ENCODE measurements at places on chromosomes 2 and 18.

DNA sequence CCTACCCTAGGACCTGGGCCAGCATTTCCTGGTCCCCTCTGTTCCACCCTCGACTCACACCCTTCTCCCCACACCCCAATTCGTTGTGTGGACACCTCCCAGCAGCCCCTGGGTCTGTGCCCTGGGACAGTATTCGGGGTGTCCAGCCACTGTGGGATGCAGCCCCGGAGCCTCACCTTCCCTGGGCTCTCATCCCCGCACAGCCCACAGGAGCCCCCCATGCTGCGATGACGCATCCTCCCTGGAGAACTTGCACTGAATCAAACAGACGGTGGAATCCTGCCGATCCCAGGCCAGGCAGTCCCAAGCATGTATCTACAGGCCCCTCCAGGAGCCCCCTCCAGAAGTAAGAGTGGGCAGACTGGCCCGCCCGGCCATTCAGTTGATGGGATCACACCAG is 9.7 kb downstream of the ITM2C start:
- DNase-seq, result peak; percentile 42

DNA sequence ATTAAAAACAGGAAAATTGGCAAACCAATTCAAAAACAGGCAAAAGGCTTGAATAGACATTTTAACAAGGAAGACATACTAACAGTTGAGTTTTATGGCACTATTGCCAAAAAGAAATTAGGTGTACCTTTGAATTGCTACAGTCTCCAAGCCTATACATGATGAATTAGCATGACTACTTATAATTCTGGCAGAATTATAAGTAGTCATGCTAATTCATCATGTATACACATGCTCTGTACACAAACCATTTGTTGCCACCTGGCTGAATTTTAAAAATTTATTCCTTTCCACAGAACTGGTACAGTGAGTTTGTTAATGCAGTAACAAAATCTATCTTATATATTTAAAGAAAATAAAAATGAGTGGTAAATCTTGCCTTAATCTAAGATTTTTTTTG is 1332.0 kb upstream of the CRIM1 start:
- no peak for DNase-seq

DNA sequence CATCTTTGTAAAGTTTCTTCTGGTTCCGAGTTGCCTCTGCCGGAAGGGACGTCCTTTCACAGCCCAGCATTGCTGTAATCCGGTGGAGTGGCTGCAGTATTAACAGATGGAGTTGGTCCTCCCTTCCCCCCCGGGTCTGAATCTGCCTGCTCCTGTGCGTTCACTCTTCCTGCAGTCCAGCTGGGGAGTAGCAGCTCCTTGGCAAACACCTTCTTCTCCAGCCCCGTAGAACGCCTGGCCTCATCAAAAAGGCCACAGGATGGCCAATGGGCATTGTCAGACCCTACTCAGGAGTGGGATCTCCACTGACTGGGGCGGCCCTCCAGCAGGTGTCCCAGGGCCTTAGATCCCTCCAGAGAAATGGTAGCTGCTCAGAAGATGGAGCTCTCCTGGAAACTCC is 234.0 kb downstream of the FAM210A start:
- no peak for DNase-seq

GRCh38 chr2:96470109-96470508 is 35.0 kb downstream of the NEURL3 start:
- no peak for DNase-seq

- DNase-seq, result no peak
Observed at GRCh38 chr18:42039396-42039795, 84.4 kb downstream of the PIK3C3 start.

GRCh38 chr2:190205657-190206056 is 114.0 kb downstream of the HIBCH start:
- DNase-seq, result no peak

DNA sequence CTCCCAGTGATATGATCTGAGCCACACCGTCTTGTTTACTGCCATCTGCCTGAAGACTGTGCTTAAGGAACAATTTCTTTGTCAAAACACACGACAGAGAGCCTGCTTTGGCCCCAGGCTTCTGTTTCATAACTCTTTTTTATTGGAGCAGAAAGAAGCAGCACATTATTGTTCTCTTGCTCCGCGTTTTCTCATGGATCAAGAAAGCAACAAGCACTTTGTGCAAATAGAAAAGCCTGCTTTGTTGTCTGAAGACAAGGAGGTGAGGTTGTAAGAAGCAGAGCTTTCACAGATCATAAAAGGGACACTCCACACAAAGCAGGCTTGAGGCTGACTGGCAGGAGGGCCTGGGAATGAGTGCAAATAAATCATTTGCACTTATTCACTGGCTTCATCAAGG is 118.3 kb upstream of the FAM136A start:
- DNase-seq, result no peak

GRCh38 chr2:42050010-42050702 is 2.3 kb downstream of the PKDCC start:
- peak; percentile 52 for DNase-seq

GRCh38 chr18:79030680-79031079 is 38.5 kb upstream of the ATP9B start:
- DNase-seq, result no peak

- no peak for DNase-seq
Observed at GRCh38 chr18:35072616-35073015, 31.4 kb downstream of the MAPRE2 start.

GRCh38 chr18:77086656-77087392 is 45.8 kb downstream of the MBP start:
- peak; percentile 71 for DNase-seq

DNA sequence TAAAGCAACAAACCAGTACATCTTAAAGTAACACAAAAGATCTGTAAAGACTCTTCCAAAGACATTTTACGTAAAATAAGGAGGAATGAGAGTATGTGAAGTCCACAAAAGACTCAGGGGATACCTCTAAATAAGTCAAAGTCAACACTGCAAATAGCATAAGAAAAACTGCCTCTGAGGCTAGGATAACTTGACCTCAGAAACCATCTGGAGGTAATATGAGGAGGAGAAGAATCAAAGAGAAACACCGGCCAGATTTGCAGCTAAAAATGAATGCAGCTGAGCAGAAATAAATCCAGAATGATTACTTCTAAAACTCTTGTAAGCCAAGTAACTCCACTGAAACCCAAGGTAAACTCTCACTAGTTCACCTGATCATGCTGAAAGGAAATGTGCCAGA is 52.2 kb upstream of the ERMN start:
- DNase-seq, result no peak

DNA sequence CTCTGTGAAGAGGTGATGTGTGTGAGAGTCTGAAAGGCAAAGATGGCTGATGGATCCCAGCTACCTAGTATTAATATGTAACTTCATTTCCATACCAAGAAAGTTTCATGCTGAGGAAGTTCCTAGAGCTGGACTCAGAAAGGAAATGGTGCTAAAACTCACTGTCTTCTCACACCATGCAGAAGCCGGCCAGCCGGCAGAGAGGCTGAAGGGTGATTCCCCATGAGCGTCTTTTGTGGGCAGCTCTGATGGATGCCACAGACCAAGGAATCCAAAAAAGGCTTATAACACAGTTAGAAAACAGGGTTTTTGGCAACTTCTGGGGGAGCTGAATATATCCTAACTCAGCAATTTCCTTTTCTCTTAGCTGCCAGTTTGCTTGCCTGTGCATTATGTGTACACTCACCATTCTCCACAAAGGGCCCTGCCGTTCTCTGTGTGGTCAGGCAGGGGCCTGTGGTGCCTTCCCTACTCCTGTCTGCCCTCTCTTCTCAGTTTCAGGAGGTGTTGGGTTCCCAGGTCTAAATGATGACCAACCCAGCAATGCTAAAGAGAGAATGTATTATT is 289.4 kb downstream of the MTX2 start:
- DNase-seq, result no peak

GRCh38 chr2:8581601-8582041 is 100.2 kb upstream of the ID2 start:
- DNase-seq, result no peak

- no peak for DNase-seq
Observed at GRCh38 chr2:222450021-222450420, 25.7 kb downstream of the SGPP2 start.

- DNase-seq, result peak; percentile 74
Observed at GRCh38 chr2:234873828-234874173, 78.0 kb upstream of the SH3BP4 start.

- peak; percentile 98 for DNase-seq
Observed at GRCh38 chr2:231673348-231673770, 35.0 kb upstream of the PTMA start.

- no peak for DNase-seq
Observed at GRCh38 chr2:207090389-207090788, 75.4 kb downstream of the KLF7 start.

DNA sequence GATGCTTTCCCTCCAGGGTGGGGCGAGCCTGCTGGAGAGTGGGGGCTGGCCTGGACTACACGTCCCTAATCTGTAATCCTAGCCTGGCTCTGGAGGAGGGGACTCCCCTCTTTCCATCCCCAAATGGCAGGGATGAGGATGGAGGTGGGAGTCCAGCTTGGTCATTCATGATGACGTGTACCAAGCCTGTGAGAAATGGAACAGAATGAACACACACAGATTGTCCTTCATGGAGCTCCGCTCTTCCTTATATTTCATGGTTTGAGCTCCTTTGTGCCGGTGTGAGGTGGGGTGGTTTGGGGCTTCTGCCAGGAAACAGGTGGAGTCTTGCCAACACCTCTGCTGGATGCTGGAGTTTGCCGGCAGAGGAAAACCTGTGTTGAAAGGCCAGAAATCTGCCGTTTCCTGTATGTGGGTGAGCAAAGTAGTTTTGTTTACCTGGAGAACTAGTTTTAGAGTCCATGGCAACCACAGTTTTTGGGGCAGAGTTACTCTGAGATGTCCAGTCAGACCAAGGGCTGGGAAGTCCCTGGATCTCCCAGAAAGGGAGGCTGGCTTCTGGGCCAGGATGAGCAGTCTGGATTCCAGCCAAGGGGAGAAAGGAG is 417.6 kb upstream of the MEX3C start:
- DNase-seq, result peak; percentile 77
